Stimulated activated CD4-positive, alpha-beta T cell treated with anti-CD3 and anti-CD28 coated beads, Interleukin-1b, Interleukin-23, amount 100 ng/mL, for 1 hour (primary cell): ENCODE measurements at places on chromosomes 11 and 22.

DNA sequence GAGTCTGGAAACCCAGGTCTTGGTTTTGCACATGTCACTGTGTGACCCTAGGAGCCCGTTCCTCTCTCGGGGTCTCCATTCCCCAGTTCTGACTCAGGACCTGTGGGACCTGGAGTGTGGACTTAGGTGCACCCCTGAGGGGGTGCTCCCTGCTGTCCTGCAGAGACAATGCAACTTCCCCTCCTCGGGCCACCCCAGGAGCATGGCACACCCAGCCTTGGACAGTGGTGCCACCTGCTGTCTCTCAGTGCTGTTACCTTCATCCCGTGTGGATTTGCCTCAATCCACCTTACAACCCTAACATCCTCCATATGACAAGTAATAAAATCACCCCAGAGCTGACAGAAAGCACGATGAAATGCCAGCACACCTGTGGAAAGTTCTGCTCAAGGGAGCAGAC, 27.5 kb upstream of the CRYBB3 start:
- no peak for DNase-seq

DNA sequence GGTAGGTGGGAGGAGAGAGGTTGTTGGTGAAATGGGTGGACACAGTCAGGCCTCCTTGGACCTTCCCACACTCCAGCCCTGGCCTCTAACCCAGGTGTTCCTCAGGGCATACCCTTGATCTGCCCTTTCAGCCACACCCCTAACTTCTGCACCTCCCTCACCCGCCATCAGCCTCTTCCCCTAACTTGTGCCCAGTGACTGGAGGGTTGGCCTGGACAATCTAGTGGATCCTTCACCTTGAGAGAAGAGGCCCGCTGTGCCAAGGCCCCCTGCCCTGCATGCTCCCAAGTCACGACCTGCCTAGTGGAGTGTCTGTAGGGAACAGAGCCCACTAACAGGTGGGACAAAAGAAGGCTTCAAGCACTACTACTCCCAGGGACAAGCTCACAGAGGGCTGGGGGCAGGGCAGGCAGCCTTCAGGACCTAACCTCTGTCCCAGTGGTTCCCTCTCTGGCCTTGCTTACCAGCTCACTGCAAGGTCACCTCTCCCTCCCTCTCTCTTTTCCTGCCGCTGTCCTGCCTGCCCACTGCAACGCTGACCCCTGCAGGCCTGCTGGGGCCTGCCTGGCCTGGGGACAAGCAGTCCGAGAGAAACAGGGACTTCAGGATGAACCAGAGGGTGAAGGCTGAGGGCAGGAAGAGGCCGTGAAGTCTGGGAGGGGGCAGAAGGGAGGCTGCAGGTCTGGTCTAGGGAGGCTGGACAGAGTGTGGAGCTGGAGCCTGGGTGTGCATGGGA, 3.3 kb downstream of the SYT7 start:
- DNase-seq: no peak

DNA sequence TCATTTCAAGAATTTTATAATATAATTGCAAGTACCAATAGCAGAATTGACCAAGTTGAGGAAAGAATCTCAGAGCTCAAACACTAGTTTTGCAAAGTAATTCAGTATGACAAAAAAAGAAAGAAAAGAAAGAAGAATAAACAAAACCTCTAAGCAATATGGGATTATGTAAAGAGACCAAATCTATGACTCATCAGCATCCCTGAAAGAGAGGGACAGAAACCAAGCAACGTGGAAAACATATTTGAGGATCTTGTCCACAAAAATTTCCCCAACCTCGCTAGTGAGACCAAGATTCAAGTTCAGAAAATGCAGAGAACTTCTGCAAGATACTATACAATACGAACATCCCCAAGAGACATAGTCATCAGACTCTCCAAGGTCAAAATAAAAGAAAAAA, 203.7 kb upstream of the DDI1 start:
- DNase-seq: no peak

GRCh38 chr11:33618351-33618710, 82.3 kb downstream of the C11orf91 start:
- no peak for DNase-seq

DNA sequence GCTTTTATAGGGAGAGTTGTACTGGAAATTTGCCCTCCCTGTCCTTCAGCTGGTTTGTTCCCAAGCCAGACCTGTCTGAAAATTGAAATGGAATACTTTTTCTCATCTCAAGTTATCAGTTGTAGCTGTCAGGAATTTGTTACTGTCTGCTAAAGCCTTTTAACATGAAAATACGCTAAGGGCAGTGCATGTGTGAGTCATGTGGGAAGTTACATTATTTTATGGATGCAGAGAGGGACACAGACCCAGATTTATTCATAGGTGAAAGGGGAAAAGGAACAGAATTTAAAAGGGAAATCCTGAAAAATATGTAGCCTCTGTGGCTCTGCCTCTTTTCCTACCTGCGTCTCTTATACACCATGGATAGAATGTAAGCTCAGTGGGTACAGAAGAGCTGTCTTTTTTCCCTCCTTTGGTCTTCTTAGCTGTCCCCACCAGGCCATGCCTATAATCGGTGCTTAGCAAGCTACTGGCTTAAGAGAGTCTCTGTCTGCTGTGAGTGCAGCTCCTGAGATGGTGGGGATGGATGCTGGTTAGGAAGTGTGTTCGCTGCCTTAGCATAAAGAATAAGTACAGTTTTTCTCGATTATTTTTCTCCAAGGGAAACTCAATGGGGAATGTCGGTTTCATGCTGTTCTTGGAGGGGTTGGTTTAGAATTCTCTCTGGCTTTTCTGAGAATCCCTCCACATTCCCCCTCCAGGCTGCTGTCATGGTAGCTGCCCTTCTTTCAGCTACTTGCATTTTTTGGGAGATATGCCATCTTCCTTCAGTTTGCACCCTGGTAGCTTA, 166.8 kb downstream of the TEAD1 start:
- no peak for DNase-seq

DNA sequence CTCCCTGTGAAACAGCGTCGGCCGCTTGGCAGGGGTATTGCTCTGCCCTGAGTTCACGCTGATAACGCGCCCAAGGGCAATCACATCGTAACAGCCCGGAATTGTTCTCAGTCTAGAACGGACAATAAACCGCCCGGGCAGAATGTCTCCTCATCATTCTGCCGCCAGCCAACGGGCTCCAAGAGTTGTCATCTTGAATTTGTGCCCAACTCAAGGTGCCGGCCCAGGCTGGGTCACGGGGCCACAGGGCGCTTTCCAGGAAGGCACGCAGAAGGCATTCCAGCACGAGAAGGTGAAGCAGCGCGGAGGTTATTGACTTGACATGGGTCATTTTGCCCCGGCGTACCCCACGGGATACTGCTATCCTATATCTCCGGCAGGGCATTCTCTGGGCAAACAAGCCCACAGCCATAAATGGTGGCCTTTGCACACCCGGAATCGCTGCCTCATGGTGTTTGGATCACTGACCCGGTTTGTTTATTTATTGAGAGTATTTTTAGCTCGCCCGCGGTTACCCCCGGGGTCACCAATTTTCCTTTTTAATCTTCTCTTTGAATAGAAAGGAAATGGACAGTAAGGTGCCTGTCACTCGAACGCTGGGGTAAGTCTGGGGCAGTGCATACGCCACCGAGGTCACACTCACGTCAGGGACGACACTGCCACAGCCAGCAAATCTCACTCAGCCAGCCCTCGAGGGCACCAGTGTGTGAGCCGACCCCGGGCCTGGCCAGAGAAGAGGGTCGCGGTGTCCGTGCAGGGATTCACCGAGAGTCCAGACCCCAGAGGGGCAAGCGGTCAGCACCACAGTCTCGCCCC, 72.4 kb upstream of the FGF3 start:
- DNase-seq: no peak

DNA sequence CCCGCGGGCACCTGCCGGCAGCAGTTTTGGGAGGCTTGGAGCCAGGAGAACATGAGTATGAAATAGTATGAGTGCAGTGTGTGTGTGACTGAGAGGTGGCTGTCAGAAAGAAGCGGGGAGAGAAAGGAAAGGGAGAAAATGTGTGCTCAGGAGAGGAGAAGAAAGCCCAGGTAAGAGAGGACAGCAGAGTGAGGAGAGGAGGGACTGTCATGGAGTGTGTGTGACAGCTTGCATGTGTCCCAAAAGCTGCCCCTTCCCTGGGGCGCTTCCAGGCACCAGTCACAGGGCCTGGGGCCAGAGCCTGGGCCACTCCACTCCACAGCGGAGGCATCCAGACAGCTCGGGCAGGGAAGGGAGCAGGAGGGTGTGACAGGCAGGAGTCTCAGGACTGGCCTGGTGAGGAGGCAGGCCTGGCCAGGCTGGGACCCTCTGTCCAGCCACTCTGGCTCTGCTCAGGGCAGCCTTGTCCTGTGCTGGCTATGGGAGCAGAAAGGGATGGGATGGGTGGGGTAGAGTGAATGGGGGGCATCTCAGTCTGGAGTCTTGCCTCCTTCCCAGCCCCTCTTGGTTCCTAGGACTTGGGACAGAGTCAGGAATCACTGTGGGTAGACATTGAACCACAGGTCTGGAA, 949 bp downstream of the MMP11 start:
- no peak for DNase-seq

DNA sequence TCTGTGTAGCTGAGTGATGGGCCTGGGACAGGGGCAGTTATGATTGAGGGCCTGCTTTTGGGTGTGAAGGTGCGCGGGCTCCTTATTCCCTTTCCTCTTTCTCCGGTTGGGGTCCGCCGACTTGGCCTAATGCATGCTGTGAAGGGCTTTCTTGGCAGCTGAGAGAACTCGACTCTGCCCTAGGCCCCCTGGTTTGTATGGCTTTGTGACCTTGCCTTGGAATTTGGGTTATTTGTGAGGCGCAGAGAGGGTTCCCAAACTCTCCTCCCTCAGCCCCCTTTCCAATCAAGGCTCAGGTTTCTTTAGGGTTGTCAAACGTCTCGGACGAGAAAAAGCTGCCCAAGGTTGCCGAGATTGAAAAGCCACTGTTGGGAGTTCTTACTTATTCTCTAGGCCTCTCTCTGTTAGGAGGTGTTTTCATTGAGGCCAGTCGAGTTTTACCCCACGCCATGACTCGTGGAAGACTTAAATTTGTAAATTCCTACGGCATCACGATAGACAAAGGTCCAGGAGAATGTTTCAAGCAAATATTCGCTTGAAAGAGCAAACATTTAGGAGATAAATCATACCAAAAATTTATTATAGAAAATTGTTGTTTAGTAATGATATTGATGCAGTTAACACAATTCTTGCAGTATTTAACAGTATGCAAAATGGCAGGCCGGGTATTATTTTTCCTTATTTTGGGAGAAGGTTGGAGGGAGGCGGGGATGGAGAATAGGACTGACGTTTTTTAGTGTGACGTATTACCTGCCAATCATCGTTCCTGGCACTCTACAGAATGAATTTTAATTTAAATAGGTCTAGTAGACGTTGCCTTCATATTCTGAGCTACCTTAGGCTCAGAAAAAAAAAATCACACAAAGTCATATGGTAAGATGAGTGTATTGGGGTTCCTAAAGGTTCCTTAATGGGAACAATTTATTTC, 689 bp downstream of the PDHX start:
- no peak for DNase-seq

DNA sequence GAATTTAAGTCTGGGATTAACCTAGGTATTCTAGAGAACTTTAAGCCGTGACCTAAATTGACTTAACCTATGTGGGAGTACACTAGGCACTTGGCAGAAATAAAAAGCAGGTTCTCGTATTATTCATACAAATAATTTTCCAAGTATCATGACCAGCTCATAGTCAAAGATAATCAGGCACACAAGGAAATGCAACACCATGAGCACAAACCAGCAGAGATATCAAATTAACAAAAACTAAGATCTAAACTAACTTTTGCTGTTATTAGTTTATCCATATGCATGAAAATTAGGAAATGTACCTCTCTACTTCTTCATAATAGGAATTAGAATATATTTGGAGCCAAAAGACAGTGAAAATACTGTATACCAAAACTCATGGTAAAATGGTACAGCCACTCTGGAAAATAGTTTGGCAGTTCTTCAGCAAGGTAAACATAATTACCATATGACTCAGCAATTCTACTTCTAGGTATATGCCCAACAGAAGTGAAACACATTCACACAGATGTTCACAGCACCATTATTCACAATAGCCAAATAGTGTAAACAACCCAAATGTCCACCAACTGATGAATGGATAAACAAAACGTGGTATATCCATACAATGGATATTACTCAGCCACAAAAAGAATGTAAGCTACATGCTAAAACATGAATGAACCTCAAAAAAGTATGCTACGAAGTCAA, 154.1 kb downstream of the ENTHD1 start:
- DNase-seq: no peak

GRCh38 chr11:124538019-124538418, 5.4 kb downstream of the OR8B12 start:
- no peak for DNase-seq

DNA sequence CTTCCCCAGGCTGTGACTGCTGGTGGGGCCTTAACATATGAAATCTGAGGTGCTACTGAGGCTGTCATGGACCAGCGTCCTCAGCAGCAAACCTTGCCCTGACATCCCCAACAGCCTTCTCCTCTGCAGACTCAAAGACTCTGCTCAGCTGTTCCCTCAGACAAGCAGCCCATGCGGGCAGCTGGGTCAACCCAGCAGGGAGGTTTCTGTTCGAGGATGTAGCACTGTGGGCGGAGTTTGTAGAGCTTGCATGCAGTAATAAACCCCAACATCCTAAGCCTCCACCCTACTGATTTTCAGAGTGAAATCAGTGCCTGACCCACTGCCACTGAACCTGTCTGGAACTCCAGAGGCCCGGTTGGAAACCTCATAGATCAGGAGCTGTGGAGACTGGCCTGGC, 88.8 kb upstream of the XKR3 start:
- no peak for DNase-seq

- no peak for DNase-seq
These were observed 325.7 kb downstream of the SHANK2 start for GRCh38 chr11:70926543-70927201.

- DNase-seq: no peak
These were observed 18.3 kb downstream of the CYTH4 start for GRCh38 chr22:37300551-37301017.

- DNase-seq: no peak
These were observed 7.5 kb upstream of the C11orf97 start for GRCh38 chr11:94504689-94505293.

DNA sequence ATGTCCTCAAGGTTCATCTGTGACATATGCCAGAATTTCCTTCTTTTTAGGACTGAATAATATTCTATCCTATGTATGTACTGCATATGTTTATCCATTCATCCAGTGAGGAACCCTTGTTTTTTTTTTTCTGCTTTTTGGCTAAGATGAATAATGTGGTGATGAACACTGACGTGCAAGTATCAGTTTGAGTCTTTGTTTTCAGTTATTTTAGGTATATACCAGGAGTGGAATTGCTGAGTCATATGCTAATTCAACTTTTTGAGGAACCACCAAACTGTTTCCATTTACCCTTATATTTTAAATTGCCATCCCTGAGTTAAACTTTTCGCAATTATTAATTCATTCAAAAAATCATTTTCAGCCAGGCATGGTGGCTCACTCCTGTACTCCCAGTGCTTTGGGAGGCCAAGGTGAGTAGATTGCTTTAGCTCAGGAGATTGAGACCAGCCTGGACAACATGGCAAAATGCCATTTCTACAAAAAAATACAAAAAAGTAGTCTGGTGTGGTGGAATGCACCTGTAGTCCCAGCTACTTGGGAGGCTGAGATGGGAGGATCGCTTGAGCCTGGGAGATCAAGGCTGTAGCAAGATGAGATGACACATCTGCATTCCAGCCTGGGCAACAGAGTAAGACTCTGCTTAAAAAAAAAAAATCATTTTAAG, 64.2 kb downstream of the MICAL2 start:
- no peak for DNase-seq
